ENCODE measurements at places on chromosomes 13 and 19.

DNA sequence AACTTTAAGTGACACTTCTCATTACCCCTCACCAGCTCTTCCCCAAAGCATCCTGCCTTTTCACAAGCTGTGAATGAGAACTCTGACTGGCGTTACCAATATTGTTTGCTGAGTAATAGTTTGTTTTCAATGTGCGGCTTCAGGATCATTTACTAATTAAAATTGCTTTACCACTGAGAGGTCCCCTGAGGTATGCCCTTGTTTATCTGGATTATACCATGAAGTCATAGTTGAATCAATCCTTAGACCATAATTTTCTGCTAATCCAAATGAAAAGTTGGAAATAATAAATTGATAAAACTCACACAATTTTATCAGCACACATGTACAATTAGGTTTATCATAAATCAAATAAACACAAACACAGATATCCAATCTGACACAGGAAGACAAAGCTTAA, 568.8 kb downstream of the PCDH9 start:
- DNase-seq = no peak

DNA sequence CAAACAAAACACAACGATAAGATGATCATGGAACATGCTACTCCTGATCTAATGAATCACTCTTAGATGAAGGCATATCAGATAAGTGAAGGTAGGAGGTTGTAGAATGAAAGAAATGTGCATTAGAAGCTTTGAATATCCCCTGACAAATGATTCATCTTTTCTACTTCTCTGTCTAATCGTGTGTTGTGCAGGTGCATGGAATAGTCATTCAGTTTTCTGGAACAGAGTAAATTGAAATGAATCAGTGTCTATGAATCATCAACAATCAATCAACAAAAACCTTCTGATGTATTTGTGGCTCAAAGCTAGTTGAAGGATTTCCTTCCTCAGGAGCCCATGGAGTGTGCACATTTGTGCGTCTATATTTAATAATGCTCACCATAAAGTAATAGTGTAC, 1290.4 kb upstream of the PCDH20 start:
- DNase-seq = no peak

- peak; percentile 62 for DNase-seq
These were observed 8.2 kb downstream of the SMIM24 start for GRCh38 chr19:3471954-3472655.

GRCh38 chr19:42558450-42559150, 30.3 kb upstream of the CEACAM1 start:
- no peak for DNase-seq

DNA sequence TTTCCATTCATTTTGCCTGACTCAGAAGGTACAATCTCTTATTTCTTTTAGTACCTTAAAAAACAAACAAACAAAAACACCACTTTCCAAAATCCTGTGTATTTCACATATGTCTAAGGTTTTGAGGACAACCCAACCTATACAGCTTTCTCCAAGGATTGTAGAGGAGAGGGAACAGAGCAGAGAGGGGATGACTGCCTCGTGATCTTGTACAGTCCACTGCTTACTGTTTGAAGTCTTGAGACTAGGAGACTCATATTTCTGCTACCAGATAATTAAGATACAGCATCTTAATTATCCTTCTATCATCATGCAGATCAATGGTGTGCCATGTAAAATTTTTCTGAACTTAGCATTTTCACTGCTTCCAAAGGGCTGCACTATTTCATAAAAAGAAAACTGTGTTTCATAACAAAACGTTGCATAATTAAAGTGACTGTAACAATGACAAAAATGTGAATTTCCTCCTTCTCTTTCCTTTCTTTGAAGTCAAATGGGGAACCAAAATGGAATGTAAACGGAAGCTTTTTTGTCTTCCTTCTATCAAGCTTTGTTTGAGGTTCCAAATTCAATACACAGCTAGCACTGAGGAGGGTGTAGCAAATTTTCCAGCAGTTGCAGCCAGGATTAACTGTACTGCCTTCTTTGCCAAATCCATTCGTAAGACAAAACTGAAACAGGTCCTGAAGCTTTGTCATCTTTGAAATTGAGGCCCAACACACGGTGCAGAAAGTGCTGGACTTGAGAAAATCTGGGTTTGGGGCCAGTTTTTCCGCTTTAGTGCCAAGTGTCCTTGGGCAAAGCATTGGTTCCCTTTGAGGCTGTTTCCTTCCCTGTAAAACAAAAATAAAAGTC, 34.9 kb upstream of the RCBTB2 start:
- DNase-seq = no peak

GRCh38 chr19:31600731-31601295, 251.6 kb upstream of the TSHZ3 start:
- DNase-seq = no peak

- DNase-seq = no peak
These were observed 7.4 kb downstream of the CC2D1A start for GRCh38 chr19:13913352-13913751.

- no peak for DNase-seq
These were observed 1.3 kb upstream of the LENG1 start for GRCh38 chr19:54160854-54161253.

DNA sequence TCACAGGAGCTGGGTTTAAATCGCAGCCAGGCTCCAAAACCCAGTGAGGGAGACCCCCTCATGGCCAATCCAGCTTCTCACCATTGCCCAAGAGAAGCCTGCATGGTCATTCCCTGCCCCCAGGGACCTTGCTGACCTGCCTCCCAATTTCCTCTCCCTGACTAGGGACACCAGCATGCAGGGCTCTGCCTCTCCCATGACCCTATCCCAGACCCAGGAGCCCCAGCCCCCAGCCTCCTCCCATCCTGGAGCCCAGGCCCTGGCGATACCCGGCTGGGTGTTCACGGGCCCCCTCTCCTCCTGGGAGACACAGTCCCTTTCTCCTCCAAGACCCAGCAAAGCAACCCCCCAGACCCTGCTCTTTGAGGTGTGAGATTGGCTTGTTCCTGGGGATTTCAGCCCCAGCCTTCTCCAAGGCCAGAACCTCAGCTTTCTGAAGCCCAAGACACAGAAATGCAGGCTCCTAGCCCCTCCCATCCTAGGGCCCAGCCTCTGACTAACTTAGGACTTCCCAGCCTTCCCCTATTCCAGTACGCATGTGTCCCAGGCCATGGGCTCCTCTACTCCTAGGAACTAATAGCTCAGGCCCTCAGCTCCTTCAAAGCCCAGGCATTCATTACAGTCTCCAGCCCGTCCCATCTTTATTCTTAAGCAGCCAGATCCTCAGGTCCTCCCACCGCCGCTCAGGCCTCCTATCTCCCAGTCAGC, 1.1 kb downstream of the GYS1 start:
- DNase-seq = peak; percentile 56

- DNase-seq = no peak
These were observed 6.5 kb upstream of the ZNF708 start for GRCh38 chr19:21335721-21336120.

DNA sequence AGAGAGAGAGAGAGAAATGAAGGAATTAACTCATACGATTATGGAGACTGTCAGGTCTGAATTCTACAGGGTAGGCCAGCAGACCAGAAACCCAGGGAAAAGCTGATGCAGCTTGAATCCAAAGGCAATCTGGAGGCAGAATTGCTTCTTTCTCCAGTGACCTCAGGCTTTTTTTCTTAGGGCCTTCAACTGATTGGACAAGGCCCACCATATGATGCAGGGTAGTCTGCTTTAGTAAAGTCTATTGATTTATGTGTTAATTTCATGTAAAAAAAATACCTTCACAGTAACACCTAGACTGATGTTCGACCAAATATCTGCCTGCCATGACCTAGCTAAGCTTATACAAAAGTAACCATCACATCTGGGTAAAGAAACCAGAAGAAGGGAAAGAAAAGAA, 71.1 kb downstream of the MZT1 start:
- DNase-seq = no peak

- no peak for DNase-seq
These were observed 9.7 kb downstream of the PRKACA start for GRCh38 chr19:14107581-14108461.

DNA sequence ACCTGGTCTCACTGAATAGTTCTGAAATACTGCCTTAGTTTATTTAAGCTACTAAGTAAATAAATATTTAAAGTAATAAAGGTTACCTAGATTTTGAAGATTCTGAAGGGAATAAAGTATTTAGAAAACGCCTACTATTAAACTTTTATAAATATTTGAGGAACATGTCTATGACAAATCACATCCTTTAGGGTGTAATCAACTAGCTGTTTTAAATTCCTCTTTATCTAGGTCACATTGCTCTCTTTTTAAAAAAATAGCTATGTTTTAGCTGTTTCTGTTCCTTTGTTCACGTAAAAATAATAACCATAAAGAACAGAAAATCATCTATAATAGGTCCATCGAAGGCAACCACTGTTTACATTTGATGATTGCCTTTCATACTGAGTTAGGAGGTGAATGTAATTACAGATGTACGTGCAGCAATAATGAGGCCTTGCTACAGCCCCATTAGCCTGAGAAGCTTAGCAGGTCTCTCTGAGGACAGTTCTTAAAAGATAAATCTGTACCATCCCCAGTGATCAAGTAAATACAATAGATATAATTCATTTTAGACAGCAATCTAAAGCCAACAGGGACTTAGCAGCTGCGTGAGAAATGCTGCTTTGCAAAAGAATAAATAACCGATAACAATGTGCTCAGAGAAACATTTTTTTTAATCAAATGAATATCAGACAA, 449.5 kb downstream of the LIG4 start:
- DNase-seq = no peak
